Upper lobe of right lung (tissue), 1 donor: ENCODE measurements at places on chromosomes 7 and 10. TPM values are rescaled to one million over a fixed set of nuclear protein-coding genes. Genes with fewer than 3 reads are reported as not detected.
A peak's percentile ranks its signal among the peaks of the same experiment; 100 is the strongest.

ECHDC3 gene
- 39.4 TPM for total RNA-seq

- no peaks in the 10 kb centered on the region for H3K27me3 ChIP-seq
- H3K36me3 ChIP-seq: no peaks in the 10 kb centered on the region
- no peak overlapping the region for H3K4me3 ChIP-seq
- H3K4me1 ChIP-seq: peaks cover 6% of the 10 kb centered on the region
Measured at GRCh38 chr10:113480851-113481502, 71.9 kb upstream of the HABP2 start.

MYL10 gene
- total RNA-seq: not detected

CALHM1 gene
- total RNA-seq: not detected

- no peak overlapping the region for H3K27ac ChIP-seq
- no peaks in the 10 kb centered on the region for H3K27me3 ChIP-seq
- no peak for DNase-seq
- H3K4me3 ChIP-seq: no peak overlapping the region
- peaks cover 13% of the 10 kb centered on the region for H3K4me1 ChIP-seq
Measured at GRCh38 chr10:114694062-114694461, 36.0 kb upstream of the ABLIM1 start.

DNA sequence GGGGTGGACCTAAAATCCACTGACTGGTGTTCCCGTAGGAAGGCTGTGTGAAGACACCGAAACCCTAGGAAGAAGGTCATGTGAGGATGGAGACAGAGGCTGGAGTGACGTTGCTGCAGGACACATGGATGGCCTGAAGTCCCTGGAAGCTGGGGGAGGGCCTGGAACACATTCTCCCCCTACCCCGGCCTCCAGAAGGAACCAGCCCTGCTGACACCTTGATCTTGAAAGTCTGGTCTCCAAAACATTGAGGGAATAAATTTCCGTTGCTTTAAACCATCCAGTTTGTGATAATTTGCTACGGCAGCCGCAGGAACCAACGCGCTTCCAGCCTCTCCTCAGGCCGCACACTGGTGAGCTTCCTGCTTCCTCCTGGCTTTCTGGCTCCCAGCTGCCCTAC is 288.2 kb downstream of the GLRX3 start:
- no peak overlapping the region for H3K27ac ChIP-seq
- H3K4me1 ChIP-seq: no peaks in the 10 kb centered on the region

AKR1E2 gene
- 10.0 TPM for total RNA-seq

EZH2 gene
- 3.7 TPM for total RNA-seq

ZNF22 gene
- 26.9 TPM for total RNA-seq

ZPBP gene
- total RNA-seq: not detected

GRCh38 chr7:104111271-104111670 is 96.5 kb downstream of the ORC5 start:
- H3K27ac ChIP-seq: no peak overlapping the region
- H3K4me1 ChIP-seq: no peaks in the 10 kb centered on the region
- no peaks in the 10 kb centered on the region for H3K27me3 ChIP-seq
- no peak for DNase-seq
- no peaks in the 10 kb centered on the region for H3K36me3 ChIP-seq

- peaks cover 17% of the 10 kb centered on the region for H3K4me1 ChIP-seq
- DNase-seq: no peak
- H3K4me3 ChIP-seq: no peak overlapping the region
- no peaks in the 10 kb centered on the region for H3K36me3 ChIP-seq
Measured at GRCh38 chr10:69571618-69572158, 1.5 kb downstream of the NEUROG3 start.

DNA sequence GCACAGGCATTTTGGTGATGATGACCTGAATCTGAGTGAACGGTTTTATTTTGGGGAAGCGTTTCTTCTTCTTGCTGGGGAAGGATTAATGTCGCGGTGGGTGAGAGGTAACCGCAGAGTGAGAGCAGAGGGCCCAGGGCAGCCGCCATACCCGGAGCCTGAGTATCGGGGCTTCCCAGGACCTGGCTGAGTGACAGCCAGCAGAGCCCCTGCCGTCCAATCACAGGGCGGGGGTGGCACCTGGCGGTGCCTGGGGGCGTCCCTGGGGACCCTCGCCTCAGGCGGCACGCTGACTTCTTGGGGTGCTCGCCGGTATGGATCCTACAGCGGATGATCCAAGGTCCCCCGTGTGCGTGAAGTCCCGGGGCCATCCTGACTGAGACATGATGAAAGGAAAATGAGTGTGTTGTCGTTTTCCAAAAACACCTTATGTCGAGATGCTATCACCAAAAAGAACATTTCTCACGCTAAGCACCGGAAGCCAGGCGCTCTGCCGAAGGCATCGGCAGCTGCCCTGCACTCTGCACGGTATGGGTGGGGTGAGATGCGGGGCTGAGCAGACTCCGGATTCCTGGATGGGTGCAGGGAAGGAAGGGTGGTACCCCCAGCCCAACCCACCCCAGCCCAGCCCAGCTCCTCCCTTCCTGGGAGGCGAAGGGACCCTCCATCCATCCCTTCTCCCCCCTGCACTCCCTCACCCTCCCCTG is 227.9 kb upstream of the SHH start:
- DNase-seq: no peak
- H3K4me1 ChIP-seq: no peaks in the 10 kb centered on the region
- H3K36me3 ChIP-seq: no peaks in the 10 kb centered on the region
- peaks cover 4% of the 10 kb centered on the region for H3K27me3 ChIP-seq
- H3K27ac ChIP-seq: no peak overlapping the region
- no peak overlapping the region for H3K4me3 ChIP-seq

GRCh38 chr10:24104895-24105294 is 104.0 kb upstream of the KIAA1217 start:
- no peaks in the 10 kb centered on the region for H3K27me3 ChIP-seq
- H3K36me3 ChIP-seq: no peaks in the 10 kb centered on the region
- H3K4me3 ChIP-seq: no peak overlapping the region

FEZF1 gene
- total RNA-seq: not detected

DNA sequence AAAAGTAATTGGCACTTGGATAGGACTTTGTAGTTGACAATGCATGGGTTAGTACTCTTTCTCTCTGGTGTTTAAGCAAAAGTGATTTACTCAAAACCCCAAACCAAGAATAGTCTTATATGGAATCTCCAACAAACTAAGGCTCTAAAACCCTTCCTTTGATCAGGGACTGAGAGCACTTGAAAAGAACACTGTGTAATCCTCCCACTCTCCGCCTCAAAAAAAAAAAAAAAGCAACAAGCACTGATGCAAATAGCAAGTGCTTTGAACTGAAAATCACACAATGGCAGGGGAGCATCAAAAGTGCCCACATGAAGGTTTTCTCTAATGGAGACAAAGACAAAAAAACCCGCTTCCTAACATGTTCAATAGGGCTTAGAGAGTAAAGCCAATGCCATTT is 467.9 kb upstream of the AUTS2 start:
- H3K27ac ChIP-seq: no peak overlapping the region
- H3K4me3 ChIP-seq: no peak overlapping the region
- H3K36me3 ChIP-seq: no peaks in the 10 kb centered on the region
- no peak for DNase-seq

- no peaks in the 10 kb centered on the region for H3K36me3 ChIP-seq
- no peaks in the 10 kb centered on the region for H3K27me3 ChIP-seq
- no peaks in the 10 kb centered on the region for H3K4me1 ChIP-seq
- H3K27ac ChIP-seq: no peak overlapping the region
- H3K4me3 ChIP-seq: no peak overlapping the region
Measured at GRCh38 chr7:120920591-120921274, 29.8 kb upstream of the ING3 start.

CHST15 gene
- 49.2 TPM for total RNA-seq

BAIAP2L1 gene
- total RNA-seq: 22.9 TPM

DNA sequence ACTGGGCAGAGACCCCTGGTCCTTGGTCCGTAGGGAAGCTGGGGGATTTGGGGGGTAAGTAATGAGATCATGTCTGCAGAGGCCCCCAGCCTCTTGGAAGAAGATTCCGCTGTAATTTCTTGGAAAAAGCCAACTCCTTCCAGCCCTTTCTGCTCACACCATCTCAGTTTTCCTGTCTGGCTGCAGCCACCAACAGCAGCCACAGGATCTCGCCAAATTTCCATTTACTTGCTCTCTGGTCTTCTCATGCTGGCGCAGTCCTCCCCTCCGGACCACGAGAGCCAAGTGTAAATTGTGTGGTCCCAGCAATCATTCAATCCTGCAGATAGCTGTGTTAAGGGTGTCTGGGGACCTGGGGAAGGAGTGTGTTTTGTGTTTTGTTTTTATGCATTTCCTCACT is 49.6 kb downstream of the ASB13 start:
- H3K27ac ChIP-seq: no peak overlapping the region
- H3K4me1 ChIP-seq: peaks cover 4% of the 10 kb centered on the region
- no peak overlapping the region for H3K4me3 ChIP-seq

DNA sequence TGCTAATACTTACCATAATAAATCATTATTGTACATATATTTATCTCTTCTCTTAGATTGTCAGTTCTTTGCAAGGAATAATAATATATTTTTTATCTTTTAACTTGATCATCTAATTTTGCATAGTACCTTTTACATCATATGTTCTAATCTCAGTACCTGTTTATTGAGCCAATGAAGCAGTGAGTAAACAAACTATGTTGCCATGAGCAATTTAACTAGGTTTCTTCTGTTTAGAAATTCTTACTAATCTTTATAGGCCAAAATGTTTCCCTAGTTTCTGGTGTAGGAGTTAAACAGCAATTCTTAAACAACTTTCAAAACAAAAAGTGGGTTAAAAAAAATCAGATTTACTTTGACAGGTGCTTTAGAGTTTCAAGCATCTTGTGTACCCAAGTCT is 61.3 kb downstream of the PHYHIPL start:
- no peaks in the 10 kb centered on the region for H3K27me3 ChIP-seq
- no peak overlapping the region for H3K4me3 ChIP-seq
- no peak overlapping the region for H3K27ac ChIP-seq
- no peaks in the 10 kb centered on the region for H3K36me3 ChIP-seq

GRCh38 chr10:50990568-50991455 is 83.5 kb upstream of the PRKG1 start:
- peak overlapping the region; percentile 67 for H3K4me3 ChIP-seq
- DNase-seq: peak; percentile 66
- H3K36me3 ChIP-seq: no peaks in the 10 kb centered on the region
- no peaks in the 10 kb centered on the region for H3K27me3 ChIP-seq
- H3K4me1 ChIP-seq: peaks cover 6% of the 10 kb centered on the region
- H3K27ac ChIP-seq: peak overlapping the region; percentile 86

GRCh38 chr10:94683214-94684054 is at the start of gene CYP2C18:
TSS of gene CYP2C18 (plus strand) at chr10:94683729. CDS start at chr10:94683820, 91 bp downstream.
- DNase-seq: no peak
- H3K27me3 ChIP-seq: no peaks in the 10 kb centered on the region
- H3K4me3 ChIP-seq: no peak within 1 kb of the TSS

NME8 gene
- 2.1 TPM for total RNA-seq

- no peaks in the 10 kb centered on the region for H3K36me3 ChIP-seq
- no peak for DNase-seq
- no peak overlapping the region for H3K4me3 ChIP-seq
- no peak overlapping the region for H3K27ac ChIP-seq
Measured at GRCh38 chr10:84600947-84601346, 272.6 kb downstream of the CCSER2 start.

CHST3 gene
- 15.6 TPM for total RNA-seq

NKX2-3 gene
- 0.26 TPM for total RNA-seq

VWDE gene
- total RNA-seq: 0.90 TPM

GNG11 gene
- total RNA-seq: 22.6 TPM

GRCh38 chr10:132786476-132786883 is 533 bp upstream of the NKX6-2 start:
- peaks cover 66% of the 10 kb centered on the region for H3K27me3 ChIP-seq
- DNase-seq: no peak
- H3K4me3 ChIP-seq: no peak overlapping the region
- H3K4me1 ChIP-seq: no peaks in the 10 kb centered on the region
- no peak overlapping the region for H3K27ac ChIP-seq

DNA sequence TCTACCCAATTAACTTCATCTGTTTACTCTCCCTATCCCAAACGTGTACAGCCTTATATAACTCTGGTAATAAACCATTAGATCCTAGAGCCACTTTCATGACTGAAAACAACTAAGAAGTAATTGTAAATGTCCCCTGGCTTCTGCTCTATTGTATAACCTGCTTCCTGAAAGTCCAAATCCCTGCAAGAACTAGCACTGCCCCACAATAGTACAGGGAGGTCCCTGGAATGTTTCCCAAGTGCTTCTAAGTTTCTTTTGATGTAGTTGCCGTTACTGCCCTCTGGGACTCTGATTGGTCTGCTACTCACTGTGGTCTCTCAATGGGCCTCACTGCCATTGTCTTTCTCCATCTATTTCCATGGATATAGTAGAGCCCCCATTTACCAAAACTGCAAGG is 764.0 kb upstream of the GHITM start:
- DNase-seq: no peak
- no peaks in the 10 kb centered on the region for H3K27me3 ChIP-seq
- no peaks in the 10 kb centered on the region for H3K4me1 ChIP-seq
- no peak overlapping the region for H3K27ac ChIP-seq
- H3K4me3 ChIP-seq: no peak overlapping the region

ACSM6 gene
- total RNA-seq: not detected

- H3K27ac ChIP-seq: no peak overlapping the region
- no peak for DNase-seq
- H3K4me3 ChIP-seq: no peak overlapping the region
- H3K36me3 ChIP-seq: no peaks in the 10 kb centered on the region
Measured at GRCh38 chr7:23888958-23889357, 178.9 kb downstream of the STK31 start.

DLX6 gene
- not detected for total RNA-seq

GRCh38 chr10:125455431-125455830 is 227.5 kb downstream of the TEX36 start:
- H3K4me3 ChIP-seq: no peak overlapping the region
- no peaks in the 10 kb centered on the region for H3K4me1 ChIP-seq
- H3K27me3 ChIP-seq: peaks cover 5% of the 10 kb centered on the region
- no peaks in the 10 kb centered on the region for H3K36me3 ChIP-seq

- H3K27ac ChIP-seq: no peak overlapping the region
- no peak overlapping the region for H3K4me3 ChIP-seq
- DNase-seq: peak; percentile 58
- no peaks in the 10 kb centered on the region for H3K4me1 ChIP-seq
Measured at GRCh38 chr10:78763651-78764395, 304.9 kb upstream of the ZMIZ1 start.

PMPCB gene
- 43.6 TPM for total RNA-seq

GRCh38 chr10:63323701-63324494 is 141.9 kb downstream of the JMJD1C start:
- no peak for DNase-seq
- no peak overlapping the region for H3K4me3 ChIP-seq
- H3K27me3 ChIP-seq: no peaks in the 10 kb centered on the region
- H3K27ac ChIP-seq: no peak overlapping the region

DNA sequence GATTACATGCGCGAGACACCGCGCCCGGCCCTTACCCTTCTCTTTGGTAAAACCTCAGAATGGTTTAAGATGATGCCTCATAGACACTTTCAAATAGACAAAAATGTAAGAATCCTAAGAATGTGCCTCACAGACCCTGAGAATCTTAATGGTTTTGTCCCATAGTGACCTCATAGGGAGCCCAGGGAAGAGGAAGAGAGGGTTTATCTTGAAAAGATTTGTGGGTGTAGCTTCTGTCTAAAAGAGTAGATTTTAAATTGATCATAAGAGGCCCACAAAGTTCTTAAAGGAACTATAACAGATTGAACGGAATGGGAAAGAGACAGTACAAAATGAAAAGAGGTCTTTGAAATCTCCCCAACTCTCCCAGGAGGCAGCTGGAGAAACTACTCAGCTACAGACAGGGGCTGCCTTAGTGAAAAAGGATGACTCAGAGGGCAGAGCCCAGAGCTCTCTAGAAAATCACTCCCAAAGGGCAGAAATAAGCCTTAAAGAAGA is 220.6 kb downstream of the ADRA2A start:
- H3K36me3 ChIP-seq: no peaks in the 10 kb centered on the region
- H3K27ac ChIP-seq: no peak overlapping the region
- no peaks in the 10 kb centered on the region for H3K27me3 ChIP-seq
- no peaks in the 10 kb centered on the region for H3K4me1 ChIP-seq
- DNase-seq: no peak
- H3K4me3 ChIP-seq: no peak overlapping the region
